Fibroblast of the conjunctiva (primary cell): ENCODE measurements at places on chromosomes 5 and 9.

- no peak for DNase-seq
Observed at GRCh38 chr5:154345255-154345952, 100.4 kb upstream of the SAP30L start.

DNA sequence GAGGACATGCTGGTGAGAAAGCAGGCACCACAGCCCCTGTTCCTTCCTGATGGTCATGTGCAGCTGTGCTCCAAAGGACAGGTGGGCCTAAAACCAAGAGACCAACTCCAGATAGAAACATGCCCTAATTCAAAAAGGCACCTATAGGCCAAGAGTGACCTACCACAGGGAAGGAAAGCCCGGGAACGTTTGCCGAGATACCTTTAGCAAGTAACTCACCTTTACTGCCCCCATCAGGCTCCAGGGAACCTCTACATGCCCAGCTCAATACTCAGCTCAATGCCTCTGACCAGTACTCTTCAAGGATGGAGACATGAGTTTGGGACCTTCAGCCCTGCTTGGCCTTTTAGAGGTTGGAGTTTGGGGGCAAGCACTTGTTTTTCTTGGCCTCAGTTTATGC is 172.8 kb upstream of the FSTL4 start:
- no peak for DNase-seq

DNA sequence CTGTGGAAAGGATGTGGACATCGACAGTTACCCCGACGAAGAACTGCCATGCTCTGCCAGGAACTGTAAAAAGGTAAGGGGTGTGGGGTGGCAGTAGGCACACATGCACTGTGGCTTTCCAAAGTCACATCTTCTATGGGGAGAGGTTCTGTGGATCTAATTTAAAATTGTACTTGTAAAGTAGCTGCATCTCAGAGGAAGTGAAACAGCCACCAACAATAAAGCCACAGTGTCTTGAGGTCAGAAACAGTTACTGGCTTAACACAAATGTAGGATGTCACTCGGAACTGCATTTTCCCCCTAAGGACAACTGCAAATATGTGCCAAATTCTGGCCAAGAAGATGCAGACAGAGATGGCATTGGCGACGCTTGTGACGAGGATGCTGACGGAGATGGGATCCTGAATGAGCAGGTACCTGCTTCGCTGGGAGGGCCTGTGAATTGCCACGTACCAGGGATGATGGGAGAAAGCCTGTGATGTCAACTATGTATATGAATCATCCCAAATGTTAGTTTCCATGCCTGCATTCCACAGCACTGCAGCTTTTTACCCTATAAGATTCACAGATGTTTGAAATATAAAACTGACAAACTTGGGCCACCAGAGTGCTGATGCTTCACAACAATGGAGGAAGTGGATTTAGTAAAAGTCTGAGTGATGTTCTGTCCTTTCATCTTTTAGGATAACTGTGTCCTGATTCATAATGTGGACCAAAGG is 35.3 kb downstream of the THBS4 start:
- DNase-seq, result no peak

- DNase-seq, result no peak
Observed at GRCh38 chr5:150788977-150789376, 10.4 kb downstream of the SMIM3 start.

GRCh38 chr5:173778784-173779304 is 109.3 kb upstream of the CPEB4 start:
- DNase-seq, result no peak

DNA sequence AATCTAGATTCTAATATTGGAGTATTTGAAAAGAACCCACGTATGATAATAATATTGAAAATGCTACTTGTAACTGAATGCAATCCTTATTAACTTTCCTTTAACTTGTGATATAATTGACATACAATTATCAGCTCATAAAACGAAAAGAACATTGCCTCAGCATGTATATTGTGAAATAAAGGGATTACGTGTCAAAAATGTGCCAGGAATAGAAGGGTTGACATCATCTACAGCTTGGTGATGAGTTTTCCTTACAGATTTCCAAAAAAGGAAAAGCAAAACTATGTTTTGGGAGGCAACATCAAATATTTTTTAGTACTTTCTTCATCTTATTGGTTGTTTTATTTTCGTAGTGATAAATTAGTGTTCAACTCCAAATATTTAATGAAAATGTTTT is 266.0 kb upstream of the PTGER4 start:
- DNase-seq, result no peak

GRCh38 chr9:6219040-6219439 is 3.4 kb downstream of the IL33 start:
- DNase-seq, result no peak

- DNase-seq, result no peak
Observed at GRCh38 chr5:97840643-97841042, 657.6 kb upstream of the RIOK2 start.
